ENCODE measurements at places on chromosomes 12 and 14.

- no peak for DNase-seq
Observed at GRCh38 chr14:99595524-99595923, 8.5 kb downstream of the CCDC85C start.

DNA sequence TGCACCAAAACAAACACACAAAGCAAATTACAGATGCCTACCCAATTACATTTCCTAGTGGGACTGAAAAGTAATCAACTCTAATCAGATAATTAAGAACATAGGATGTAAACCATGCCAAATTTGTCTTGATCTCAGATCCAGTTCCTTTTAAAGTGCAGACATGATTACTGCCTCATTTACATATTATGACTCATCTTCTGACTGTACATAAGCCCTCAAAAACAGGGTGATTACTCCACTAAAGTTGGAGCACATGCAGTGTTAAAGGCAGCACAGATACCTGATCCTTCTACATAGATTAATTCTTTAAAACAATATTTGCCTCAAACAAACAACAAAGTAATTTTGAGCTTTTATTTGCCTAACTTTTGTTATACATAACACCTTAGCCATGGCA lies 337.2 kb downstream of the RPS29 start:
- DNase-seq, result no peak

DNA sequence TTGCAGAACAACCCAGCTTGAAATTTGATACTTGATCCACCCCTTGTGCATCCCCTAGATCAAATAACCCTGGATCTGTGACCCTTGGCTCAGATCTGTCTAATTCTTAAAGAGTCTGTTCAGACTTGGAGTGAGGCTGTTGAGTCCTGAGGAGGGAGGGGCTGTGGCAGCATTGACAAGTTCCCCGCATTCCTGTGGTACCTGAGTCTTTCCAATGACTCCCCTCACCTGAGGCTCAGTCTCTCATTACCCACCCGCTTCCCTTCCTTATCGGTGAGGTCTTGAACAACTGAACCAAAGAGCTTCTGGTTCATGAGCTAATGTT lies 16.1 kb upstream of the HDAC7 start:
- DNase-seq, result no peak

DNA sequence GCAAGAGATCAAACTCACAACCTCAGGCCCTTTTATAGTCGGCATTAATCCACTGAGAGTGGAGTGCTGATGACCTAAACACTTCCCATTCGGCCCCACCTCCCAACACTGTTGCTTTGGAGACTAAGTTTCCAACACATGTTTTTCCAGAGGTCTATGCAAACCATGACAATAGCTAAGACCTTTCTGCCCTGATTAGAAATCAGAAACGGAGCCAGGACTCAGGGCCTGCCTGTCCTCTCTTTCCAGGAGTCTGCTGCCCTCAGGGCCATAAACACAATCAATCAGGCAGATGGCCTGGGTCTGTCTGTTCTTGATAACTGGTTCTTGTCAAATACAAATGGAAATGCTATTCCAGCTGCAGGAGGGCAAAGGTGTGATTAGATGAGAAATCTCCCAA lies 97.2 kb upstream of the PSMC1 start:
- DNase-seq, result no peak

GRCh38 chr14:33332497-33332896 lies 393.8 kb downstream of the NPAS3 start:
- DNase-seq, result no peak

- DNase-seq, result no peak
Observed at GRCh38 chr12:89450907-89451306, 73.7 kb downstream of the GALNT4 start.

DNA sequence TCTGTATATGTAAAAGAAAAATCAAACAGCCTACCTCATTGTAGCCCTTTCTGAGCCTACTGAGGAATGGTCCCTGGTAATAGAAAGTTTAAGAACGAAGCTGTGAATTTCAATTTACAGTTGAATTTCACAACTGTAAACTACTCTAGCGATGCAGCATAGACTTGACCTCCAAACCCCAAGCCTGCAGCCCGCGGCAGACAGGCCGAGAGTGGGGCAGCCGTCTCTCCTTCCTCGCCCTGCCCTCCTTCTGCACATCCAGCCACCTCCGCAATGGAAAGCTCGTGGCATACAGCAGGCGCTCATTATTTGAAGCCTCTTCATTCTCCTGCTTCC lies 15.3 kb downstream of the RNASE2 start:
- no peak for DNase-seq
